Activated naive CD4-positive, alpha-beta T cell treated with anti-CD3 and anti-CD28 coated beads, Interleukin-2, amount 10 ng/mL, durations not matched to agents 7 days and 5 days (primary cell): ENCODE measurements at places on chromosomes 2 and 18.

GRCh38 chr2:160429248-160430000, 64.2 kb downstream of the RBMS1 start:
- DNase-seq: no peak
- H3K4me1 ChIP-seq: peaks cover 79% of the 10 kb centered on the region
- no peaks in the 10 kb centered on the region for H3K27me3 ChIP-seq
- H3K27ac ChIP-seq: peak overlapping the region; percentile 64
- H3K36me3 ChIP-seq: peaks cover 42% of the 10 kb centered on the region
- H3K4me3 ChIP-seq: no peak overlapping the region

DNA sequence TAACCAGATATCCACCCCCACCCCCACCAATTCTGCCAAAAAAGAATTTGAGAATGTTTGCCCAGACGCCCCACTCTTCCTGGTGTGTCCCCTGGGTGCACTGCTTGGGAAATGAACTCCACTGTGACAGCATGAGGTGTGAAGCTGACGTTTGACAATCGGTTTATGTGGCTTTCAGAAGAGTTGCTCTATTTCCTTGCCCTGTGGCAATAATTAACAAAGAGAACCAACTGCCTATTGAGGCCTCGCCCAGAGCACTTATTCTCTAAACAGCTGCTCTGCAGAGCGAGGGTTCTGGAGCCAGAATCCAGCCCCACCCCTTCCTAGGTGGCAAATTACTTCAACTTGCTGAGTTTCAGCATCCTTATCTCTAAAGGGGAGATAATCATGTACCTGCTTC, 115.8 kb upstream of the SIX3 start:
- DNase-seq: no peak
- no peaks in the 10 kb centered on the region for H3K36me3 ChIP-seq
- H3K27ac ChIP-seq: no peak overlapping the region
- H3K27me3 ChIP-seq: peaks cover 15% of the 10 kb centered on the region

- peaks cover 6% of the 10 kb centered on the region for H3K27me3 ChIP-seq
- no peak overlapping the region for H3K4me3 ChIP-seq
- DNase-seq: no peak
- H3K36me3 ChIP-seq: no peaks in the 10 kb centered on the region
- no peak overlapping the region for H3K27ac ChIP-seq
These were observed 218.4 kb upstream of the HS6ST1 start for GRCh38 chr2:128536925-128537620.

GRCh38 chr2:190996338-190996946, 17.5 kb downstream of the STAT1 start:
- peak; percentile 54 for DNase-seq
- no peak overlapping the region for H3K4me3 ChIP-seq
- H3K36me3 ChIP-seq: peaks cover 86% of the 10 kb centered on the region
- peaks cover 79% of the 10 kb centered on the region for H3K4me1 ChIP-seq
- H3K27me3 ChIP-seq: no peaks in the 10 kb centered on the region
